Activated CD8-positive, alpha-beta T cell treated with anti-CD3 and anti-CD28 coated beads for 36 hours (primary cell): ENCODE measurements at places on chromosomes 4 and X.

DNA sequence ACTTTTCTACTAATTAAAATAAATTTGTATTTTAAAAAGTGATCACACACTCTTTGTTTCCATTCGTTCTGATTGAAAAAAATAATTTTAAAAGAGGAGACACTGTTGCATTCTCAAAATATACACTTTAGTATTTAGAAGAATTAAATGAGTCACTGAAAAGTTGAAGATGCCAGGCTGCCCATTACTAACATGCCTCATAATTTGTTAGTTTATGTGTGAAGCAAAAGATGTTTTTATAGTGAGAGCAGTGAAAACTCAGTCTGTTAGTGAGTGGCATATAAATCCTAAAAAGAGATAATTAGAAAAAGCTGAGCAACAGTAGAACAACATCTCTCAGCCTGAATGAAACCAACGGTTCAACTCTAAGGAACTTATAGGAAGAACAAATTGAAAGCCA is 143.4 kb downstream of the CDS1 start:
- no peak for DNase-seq

GRCh38 chr4:28373601-28374000 is 1513.0 kb downstream of the STIM2 start:
- no peak for DNase-seq

DNA sequence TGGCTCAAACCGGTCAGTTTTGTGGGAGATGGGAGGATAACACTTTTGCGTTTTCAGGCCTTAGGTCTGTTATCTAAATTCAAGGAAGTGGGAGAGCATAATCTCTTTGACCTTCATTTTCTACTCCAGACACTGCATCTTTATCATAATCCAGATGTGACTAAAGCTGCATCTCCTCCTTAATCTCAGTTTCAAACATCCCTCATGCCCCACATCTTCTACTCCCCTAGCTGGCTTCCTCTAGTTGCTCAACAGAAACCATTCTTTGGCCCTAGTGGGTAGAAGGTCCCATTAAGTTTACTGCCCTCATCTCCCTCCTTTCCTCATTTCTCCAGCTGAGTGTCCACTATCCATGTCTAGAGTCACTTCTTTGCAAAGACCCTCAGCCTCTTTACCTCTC is 18.8 kb upstream of the RASL11B start:
- no peak for DNase-seq

DNA sequence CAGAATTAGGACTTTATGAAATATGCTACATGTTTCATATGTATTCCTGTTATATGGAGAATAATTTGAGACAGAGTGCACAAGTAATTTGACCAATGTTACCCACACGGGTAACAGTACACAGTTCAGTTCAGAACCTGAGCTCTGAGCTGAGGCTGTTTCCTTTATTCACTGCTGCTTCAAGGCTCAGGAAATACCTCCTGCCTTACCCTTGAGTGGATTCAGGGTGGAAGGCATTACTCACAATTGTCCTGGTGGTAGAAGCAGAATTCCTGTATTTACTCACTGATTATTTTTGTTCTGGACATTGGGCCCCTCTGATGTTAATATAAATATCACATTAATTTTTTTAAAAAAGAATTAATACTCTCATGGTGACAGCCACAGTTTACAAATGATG is 73.5 kb upstream of the CAMK2D start:
- no peak for DNase-seq

DNA sequence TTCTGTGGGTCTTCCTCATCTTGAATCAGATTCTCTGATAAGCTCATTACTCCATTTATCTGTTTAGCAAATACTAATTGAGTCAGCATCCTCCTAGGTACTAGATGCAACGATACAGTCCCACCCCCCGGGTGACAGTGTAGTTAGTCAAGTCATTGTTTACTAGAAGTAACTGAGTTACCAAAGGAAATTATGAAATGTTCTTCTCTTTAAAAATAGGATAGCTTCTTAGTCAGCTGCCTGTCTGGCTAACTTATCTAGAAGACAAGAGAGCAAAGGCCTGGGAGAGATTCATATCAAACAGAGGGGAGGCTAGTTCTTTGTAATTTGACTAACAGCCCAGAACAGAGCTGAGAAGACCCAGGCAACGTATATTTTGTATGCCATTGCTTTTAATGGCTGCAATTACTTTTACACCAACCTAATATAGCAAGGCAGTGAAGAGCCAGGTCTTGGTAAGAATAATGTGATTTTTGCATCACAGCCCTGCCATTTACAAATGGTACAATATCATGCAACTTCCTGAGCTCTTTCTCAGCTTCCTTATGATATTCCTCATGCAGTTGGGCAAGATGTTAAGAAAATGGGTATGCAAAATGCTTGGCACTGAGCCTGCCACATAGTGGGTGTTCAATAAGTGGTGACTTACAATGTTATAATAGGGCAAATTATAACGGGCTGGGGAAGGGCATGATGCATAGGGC is 149.9 kb downstream of the CHIC2 start:
- no peak for DNase-seq

DNA sequence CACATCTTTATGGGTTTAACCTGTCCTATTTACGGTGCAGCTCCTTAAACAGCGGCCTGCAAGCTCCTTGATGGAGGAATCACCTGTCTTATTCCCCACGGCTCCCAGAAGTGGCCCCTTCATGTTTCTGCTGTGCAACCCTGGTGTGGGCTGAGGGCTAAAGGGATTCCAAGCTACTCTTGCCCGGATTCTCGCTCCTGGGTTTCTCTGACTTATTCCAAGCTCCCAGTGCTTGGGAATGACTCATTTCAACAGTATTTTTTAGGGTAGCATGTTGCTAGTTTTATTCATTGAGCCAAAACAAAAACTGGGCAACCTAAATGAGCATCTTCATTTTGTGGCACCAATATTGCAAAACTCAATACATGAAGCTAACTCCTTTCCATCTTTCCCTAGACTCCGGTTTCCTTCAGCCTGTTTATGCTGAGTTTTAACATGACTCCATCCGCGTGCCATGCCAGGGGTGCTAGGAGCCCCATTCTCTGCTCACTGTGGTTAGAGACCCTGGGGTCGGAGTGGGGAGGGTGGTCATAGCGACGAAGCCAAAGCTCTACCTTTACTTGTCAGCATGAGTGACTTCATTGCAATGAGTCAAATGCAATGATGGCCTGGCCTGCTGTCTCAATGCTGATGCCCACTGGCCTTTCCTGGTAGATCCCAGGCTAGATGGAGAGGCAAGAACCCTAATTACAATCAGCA is 349.7 kb downstream of the NR3C2 start:
- DNase-seq: no peak

GRCh38 chr4:3859571-3859970 is 93.4 kb downstream of the ADRA2C start:
- no peak for DNase-seq

GRCh38 chr4:102808009-102808408 is 19.3 kb downstream of the UBE2D3 start:
- DNase-seq: no peak
